ENCODE measurements at places on chromosomes 6 and 20. TPM values are rescaled to one million over a fixed set of nuclear protein-coding genes. Genes with fewer than 3 reads are reported as not detected.

GRCh38 chr6:53032849-53033248 is 32.4 kb upstream of the FBXO9 start:
- DNase-seq: no peak

GRCh38 chr20:21280522-21281016 is 22.6 kb upstream of the XRN2 start:
- DNase-seq: no peak

- DNase-seq: no peak
Observed at GRCh38 chr6:134525190-134525868, 207.4 kb upstream of the SGK1 start.

PTCRA gene
- not detected for total RNA-seq

- peak; percentile 15 for DNase-seq
Observed at GRCh38 chr6:81172056-81172740, 580.3 kb downstream of the TENT5A start.
